ENCODE measurements at places on chromosomes 11 and 22. TPM values are rescaled to one million over a fixed set of nuclear protein-coding genes. Genes with fewer than 3 reads are reported as not detected.

GRCh38 chr11:86672007-86672621, at the start of gene ME3:
ME3 (minus strand) TSS chr11:86672616.
- DNase-seq = no peak

- DNase-seq = no peak
Observed at GRCh38 chr22:46866591-46866990, 104.1 kb downstream of the TBC1D22A start.

DNA sequence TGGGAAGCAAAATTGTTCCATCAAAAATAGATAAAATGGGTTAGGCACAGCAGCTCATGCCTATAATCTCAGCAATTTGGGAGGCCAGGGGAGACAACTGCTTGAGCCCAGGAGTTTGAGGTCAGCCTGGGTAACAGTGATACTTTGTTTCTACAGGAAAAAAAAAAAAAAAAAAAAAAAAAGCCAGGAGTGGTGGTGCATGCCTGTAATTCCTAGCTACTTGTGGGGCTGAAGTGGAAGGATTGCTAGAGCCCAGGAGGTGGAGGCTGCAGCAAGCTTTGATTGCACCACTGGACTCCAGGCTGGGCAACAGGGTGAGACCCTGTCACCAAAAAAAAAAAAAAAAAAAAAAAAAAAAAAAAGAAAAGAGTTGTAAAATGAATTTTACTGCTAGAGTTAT, 49.6 kb downstream of the KIF18A start:
- DNase-seq = no peak

DNA sequence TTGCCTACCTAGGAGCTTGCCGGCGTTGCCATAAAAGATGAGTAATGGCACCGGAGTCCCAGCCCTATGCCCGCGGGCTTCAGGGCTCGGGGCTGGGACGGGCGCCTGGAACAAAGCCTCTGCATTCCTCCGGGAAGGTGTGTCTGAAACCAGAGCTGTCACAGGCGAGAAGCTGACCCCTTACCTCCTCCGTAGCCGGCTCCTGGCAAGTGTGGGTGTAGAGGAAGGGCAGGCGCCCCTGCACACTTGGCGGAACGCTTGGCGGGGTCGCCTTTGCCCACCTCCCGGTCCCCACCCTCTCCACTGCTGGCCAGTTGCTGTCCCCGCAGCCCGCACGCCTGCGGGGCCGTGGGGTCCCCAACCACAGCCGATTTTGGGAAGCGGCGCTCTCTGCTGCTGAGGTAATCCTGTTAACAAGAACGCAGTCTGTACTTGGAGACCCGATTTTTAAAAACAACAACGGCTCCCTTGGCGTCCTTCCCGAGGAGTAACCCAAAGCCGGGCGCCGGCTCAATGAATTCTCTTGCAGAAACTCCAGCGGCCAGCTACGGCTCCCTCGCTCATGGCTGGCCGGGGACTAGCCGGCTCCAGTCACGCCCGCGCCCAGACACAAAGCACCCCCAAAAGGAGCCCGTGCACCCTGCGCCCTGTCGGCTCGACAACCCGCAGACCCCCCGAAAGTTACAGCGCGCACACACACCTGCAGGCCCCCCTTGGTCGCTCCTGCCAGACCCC, 89.2 kb downstream of the PLEKHA7 start:
- no peak for DNase-seq

DNA sequence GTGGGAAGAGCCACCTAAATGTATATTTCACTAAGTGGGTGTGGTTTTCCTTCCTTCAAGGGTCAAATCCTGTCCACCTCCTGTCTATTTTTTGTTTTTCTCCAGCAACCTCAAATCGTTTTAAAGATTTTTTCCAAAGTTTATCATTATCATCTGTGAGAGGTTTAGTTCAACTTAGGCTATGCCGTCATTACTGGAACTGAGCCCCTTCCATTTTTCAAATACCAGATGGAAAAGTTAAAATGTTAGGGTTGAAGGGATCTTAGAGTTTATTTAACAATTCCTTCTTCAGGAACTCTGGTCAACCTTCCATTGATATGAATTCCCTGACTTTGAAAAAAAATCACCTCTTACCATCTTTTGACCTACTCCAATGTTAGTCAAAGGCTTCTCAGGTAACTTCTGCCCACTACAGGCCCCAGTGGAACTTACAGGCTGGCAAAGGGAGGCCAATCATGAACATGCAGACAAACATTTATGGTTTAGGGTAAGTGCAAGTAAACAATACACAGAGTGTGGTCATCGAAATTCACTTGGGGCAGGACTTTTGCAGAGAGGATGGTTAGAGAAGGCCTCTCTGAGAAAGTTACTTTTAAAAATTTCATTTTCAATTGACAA, 45.2 kb downstream of the SYN3 start:
- no peak for DNase-seq

DNA sequence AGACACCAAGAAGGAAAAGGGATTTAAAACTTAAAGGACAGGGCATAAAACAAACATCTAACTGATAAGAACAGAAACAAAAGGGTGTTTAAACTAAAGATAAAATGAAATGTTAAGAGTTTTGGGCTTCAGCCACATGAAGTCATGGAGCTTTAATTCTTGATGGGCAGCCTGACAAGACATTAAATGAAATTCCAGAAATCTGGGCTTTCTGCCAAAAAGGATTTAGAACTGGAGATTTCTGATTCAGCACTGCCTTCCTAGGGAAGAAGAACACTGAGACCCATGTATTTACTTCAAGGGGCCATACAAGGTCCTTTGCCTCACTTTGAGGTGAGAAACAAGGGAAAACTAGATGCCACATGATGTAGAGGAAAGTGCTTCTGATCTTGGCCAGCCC, 355.9 kb upstream of the RAG2 start:
- DNase-seq = no peak

DNA sequence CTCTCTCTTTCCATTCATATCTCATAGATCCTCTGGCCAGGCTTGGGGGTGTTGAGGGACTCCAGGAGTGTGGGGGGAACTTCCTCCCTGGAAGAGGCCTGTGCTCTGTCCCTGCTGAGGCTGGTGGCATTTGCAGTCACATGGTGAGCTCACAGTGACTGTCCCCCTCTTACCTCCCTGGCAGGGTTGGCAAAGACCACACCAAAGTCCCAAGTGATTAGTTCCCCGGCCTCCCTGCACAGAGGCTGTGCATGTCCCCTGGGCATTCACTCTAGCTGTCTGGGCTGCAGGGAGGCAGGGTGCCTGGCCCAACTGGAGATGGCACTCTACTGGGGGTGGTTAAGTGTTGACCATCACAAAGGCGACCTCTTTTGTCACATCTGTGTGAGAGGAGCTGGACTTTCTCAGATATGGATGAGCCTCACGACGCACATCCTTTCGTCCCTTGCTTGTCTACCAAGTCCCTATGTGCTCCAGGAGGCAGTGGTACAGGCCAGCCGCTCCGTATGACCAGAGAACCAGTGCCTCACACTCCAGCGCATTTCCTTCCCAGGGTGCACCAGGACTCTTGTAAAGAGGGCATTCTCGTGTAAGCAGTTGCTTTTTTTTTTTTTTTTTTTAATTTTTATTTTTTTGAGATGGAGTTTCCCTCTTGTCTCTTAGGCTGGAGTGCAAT, 8.8 kb downstream of the TANGO2 start:
- DNase-seq = no peak

Gene CUL5
- polyA plus RNA-seq = 36.1 TPM

DNA sequence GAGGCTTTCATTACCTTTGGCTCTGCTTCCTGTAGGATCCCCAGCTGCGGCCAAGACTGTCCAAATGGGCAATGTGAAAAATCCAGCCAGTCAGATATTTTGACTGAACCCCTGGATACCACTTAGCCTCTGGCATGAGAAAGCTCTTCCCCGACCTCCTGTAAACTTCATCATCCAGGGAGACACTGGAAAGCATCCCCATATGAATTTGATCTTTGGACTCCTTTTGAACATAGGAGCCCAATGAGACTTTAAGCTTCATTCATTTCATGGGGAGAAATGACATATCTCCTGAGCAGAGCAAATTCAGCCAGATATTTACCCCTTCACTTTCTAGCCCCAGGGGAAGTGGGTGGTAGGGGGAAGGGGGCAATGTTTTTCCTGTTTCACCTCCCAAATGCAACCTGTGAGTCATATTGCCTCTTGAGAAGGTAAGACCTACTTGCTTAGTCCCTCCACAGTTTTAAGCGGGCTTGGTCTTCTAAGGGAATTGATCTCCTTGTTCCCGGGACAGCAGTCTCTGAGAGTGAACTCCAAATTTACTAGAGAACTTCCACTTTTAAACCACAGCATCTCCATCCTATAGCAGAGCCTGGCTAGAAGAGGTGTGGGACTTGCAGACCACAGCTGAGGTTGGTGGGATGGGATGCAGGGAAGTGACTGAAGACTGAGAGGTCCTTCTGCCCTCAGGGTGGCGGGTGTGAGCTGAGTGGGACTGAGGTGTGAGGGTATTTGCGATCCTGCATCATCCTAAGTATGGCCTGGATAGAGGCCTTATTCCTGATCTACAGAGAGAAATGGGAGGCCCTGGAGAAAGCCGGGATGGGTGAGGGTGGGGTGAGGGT, 20.3 kb upstream of the POU2AF1 start:
- DNase-seq = no peak

DNA sequence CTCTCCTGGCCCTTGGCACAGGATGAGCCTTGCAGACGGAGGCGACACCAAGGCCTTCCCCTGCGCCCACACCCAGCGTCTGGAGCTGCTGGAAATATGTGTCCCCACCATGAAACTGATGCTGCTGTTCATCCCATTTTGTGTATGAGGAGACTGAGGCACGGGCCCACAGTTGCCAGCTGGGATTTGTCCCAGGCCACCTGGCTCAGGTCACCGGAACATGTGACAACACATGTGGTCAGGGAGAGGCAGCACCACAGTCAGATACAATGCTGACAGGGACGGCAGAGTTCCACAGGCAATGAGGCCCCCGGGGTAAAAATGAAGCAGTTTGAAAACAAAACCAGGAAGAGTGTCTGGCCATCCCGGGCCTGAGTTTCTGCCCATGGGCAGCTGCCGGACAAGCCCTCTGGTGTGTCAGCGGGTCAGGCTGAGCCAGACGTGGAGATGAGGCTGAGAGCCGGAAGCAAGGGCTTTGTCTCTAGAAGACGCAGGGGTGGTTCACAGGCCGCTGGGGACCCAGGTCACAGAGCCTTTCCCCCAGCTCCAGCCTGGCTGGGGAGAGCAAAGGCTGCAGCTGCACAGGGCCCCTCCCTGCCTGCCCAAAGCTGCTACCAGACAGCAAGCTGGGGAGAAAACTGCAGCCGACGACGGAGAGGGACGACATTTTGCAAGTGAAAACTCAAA, 80.7 kb downstream of the CDKN1C start:
- peak; percentile 0 for DNase-seq
